ENCODE measurements at places on chromosomes 6 and 20.

DNA sequence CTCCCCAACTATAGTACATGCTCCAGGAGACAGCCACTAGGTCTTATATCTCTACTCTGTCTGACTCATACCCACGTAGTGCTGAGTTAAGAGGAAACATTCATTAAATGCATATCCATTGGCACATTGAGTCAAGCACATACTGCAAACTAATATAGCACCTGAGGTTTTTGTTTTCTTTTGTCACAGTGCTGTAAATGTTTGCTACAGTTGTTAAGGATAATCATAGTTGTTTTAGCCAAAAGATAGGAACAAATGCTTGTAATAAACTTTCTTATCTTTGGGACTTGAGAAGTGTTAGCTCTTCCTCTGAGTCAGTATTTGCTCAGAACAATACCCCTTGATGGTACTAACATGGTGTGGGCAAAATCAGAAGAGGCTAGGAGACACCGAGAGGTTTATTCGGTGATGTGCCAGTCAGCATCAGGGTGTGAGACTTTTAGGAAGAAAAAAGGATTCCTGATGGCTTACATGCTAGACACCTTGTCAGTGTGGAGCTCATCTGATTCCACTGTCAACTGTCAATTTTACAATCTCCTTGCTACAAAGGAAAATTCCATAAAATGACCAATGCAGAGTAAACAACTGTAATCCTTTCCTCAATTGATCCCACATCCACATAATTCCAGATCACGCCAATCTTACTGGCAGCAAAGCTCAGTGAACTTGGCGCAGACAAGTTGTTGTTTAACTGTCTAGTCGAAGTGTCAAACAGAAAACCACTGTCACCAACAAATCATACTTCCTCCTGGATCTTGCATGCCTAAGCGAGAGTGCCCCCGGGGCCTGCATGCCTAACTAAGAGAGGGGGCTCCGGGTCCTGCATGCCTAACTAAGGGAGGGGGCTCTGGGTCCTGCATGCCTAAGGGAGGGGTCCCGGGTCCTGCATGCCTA, 36.1 kb downstream of the ELOVL2 start:
- DNase-seq: no peak

DNA sequence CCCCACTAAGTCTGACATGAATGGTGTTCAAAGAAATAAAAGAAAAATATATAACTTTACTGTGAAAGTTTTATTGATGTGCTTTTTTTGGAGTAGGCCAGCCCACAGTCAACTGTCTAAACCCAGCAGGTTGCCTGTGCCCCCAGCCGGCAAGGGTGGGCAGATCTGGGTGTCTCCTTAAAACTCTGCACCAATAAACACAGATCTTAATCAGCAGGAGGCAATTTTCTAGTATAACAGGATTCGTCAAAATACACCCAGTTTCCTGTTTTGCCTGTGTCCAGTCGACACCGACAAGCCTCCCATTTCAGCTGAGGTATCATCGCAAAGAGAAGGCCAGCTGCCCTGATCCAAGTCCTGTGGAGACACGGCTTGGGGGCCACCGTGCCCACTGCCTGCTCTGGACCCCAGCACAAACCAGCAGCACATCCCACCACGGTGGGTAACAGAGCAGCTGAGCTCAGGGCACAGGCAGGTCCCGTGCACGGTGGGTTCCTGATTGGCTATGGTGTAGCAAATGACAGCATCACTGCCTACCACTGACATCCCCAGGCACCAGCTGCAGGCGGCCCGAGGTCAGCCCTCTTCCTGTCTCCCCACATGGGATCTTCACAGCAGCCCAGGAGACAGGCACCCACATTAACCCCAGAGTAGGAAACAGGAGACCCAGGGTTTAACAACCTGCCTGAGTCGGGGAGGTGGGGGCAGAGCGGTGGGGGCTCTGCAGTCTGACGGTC, 15.7 kb downstream of the BMP7 start:
- no peak for DNase-seq

- no peak for DNase-seq
These were observed 4.3 kb upstream of the BTN3A2 start for GRCh38 chr6:26360451-26361416.

DNA sequence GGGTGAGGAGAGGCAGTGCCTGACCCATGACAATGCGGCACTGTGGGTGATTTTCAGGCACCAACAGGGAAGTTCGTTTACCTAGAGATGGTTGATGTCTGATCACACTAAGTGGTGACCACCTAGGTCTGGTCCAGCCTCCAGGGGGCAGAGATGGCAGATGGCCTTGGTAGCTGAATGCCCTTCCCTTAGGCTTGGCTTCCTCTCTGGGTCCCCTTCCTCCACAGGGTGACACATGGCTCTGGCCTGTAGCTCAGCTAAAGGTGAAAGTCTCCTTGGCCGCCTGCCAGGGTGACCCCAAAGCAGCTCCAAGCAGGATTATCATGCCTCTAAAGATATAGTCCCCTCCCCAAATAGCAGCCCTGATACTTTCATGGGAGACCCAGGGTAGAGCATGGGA, 6.4 kb downstream of the GDAP1L1 start:
- DNase-seq: no peak

DNA sequence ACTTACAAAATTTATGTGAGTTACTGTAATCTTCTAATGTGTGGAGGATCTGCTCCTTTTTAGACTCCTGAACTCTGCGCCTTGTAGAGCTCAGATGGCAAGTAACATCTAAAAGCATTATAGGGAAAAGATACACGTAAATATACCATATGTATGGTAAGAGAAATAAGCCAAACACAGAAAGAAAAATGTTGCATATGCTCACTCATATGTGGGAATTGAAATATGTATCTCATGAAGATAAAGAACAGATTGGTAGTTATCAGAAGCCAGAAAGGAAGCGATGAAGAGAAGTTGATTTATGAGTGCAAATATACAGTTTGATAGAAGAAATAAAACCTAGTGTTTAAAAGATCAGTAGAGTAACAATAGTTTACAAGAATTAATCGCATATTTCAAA, 815.0 kb upstream of the MAN1A1 start:
- no peak for DNase-seq

DNA sequence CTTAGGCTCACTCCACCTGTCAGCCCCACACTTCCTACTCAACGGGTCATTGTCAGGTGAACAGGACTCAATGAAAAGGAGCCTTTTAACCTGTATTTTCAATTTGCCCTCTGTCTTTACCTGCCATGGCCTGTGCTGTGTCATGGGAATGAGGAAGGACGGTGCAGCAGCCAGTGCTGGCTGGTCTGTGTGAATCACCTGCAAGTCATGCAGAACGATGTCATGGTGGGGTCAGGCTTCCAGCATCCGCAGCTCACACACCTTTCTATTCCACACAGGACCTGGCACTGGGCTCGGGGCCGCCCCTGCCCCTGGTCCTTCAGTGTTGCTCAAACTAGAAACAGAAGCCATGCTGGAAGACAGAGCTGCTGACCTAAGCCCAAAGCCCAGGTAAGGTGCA, 188.7 kb upstream of the GMDS start:
- no peak for DNase-seq

- no peak for DNase-seq
These were observed 156.8 kb upstream of the MLN start for GRCh38 chr6:33960345-33961313.

GRCh38 chr6:11459079-11459610, 78.4 kb upstream of the TMEM170B start:
- no peak for DNase-seq

Measured in vagina (tissue), 2 donors.